Glutamatergic neuron (in vitro differentiated cells): ENCODE measurements at places on chromosomes 2 and 18.

DNA sequence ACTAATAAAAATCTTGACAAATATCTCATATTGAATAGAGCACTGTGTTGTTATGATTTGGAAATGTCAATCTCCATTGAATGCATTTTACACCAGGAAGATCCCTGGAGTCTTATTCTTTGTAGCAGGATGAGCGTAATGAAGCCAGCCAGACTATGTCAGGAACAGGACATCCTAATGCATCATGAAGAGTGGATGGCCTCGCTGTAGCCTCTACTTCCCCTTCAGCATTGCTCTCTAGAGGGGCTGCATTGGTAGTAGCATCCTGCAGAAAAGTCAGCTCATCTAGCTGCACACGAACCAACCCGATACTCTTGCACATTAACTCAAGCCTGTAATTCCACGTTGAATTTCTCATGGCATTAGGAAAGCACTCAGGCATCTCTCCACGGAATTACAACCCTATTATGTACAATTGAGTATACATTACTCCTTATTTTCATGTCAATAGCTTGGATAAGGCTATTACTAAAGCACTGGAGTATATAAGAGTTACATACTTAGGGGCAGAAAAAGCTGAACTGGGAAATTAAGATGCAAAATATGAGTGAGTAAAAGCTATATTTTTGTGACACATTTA lies 76.1 kb downstream of the CMPK2 start:
- H3K27me3 ChIP-seq, result no peaks in the 10 kb centered on the region
- DNase-seq, result no peak
- H3K4me1 ChIP-seq, result peaks cover 5% of the 10 kb centered on the region
- no peak overlapping the region for H3K4me3 ChIP-seq
- H3K36me3 ChIP-seq, result no peaks in the 10 kb centered on the region
- H3K27ac ChIP-seq, result no peak overlapping the region

DNA sequence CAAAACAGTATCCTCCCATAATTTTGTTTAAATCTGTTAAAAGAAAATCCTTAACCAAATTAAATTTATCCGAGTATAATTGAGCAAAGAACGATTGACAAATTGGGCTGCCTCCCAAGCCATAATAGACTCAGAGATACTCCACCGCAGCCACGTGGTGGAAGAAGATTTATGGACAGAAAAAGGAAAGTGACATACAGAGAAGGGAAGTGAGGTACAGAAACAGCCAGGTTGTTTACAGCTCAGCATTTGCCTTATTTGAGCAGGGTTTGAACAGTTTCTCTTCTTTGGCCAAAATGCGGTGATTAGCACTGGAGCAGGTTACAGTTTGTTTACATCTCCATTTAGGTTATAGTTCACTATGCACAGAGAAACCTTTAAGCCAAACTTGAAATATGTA lies 60.8 kb downstream of the KYNU start:
- no peaks in the 10 kb centered on the region for H3K36me3 ChIP-seq
- H3K4me1 ChIP-seq, result no peaks in the 10 kb centered on the region
- H3K27me3 ChIP-seq, result no peaks in the 10 kb centered on the region
- DNase-seq, result no peak
- H3K27ac ChIP-seq, result no peak overlapping the region
- no peak overlapping the region for H3K4me3 ChIP-seq

GRCh38 chr2:11326677-11327211 lies 17.7 kb downstream of the ROCK2 start:
- no peaks in the 10 kb centered on the region for H3K4me1 ChIP-seq
- no peaks in the 10 kb centered on the region for H3K27me3 ChIP-seq

DNA sequence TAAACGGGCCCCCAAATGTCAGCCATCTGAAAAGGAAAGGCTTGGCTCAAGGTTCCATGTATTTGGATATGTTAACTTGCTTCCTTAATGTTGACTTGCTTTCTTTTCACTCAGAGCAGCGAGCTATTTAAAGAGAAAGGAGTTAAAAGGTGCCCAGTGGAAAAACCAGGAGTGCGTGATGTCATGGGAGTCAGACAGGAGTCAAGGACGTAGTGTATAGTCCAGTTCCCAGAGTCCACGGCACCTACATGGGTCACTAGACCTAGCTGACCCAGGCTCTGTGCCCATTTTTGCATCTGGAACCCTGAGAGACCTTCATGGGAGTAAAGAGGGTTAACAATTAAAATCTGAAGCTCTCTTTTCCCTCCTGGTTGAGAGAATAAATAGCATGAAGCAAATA lies 19.8 kb downstream of the SLC3A1 start:
- H3K4me3 ChIP-seq, result no peak overlapping the region
- no peak overlapping the region for H3K27ac ChIP-seq
- H3K36me3 ChIP-seq, result no peaks in the 10 kb centered on the region
- no peak for DNase-seq
- H3K27me3 ChIP-seq, result no peaks in the 10 kb centered on the region
- H3K4me1 ChIP-seq, result no peaks in the 10 kb centered on the region

- peak overlapping the region; percentile 93 for H3K27ac ChIP-seq
- peak overlapping the region; percentile 87 for H3K4me3 ChIP-seq
- DNase-seq, result no peak
These were observed 1.1 kb downstream of the HNRNPLL start for GRCh38 chr2:38601463-38602135.

DNA sequence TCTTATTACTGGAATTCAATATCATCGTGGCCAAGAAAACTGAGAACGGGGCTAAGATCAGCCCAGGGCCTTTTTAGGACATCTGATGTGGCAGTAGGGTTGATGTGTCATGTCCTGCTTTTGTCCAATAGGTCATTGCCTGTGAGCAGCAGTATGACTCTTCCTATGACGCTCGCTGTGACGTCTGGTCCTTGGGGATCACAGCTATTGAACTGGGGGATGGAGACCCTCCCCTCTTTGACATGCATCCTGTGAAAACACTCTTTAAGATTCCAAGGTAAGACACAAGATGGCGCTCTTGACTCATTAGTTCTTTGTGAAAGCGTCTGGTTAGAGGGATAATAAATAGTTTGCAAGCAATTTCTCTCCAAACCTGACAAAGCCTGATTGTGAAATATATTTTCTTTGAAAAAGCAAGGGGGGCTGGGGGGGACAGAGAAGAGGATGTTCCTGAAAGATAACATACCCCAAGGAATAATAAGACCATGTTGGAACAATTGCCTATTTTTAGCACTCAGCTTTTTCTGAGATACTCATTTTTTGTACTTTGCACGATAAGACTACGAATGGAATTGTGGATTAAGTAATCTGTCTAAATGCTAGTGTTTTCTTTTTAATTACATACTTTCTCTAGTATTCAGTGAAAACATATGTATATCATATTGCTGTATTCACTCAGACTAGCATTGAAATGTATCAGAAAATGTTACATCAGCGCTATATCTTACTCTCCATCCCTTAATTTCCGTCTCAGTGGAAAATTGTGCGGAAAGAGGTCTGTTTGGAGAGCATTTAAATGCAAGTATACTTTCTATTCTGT lies 58.1 kb downstream of the MYO3B start:
- DNase-seq, result peak; percentile 86
- peaks cover 9% of the 10 kb centered on the region for H3K4me1 ChIP-seq
- H3K36me3 ChIP-seq, result no peaks in the 10 kb centered on the region
- H3K27ac ChIP-seq, result peak overlapping the region; percentile 18
- H3K4me3 ChIP-seq, result no peak overlapping the region
- H3K27me3 ChIP-seq, result no peaks in the 10 kb centered on the region

GRCh38 chr18:20971886-20972267 lies 139.7 kb downstream of the ROCK1 start:
- no peaks in the 10 kb centered on the region for H3K36me3 ChIP-seq
- peaks cover 2% of the 10 kb centered on the region for H3K27me3 ChIP-seq
- no peak overlapping the region for H3K4me3 ChIP-seq
- no peak overlapping the region for H3K27ac ChIP-seq
- H3K4me1 ChIP-seq, result peaks cover 3% of the 10 kb centered on the region
- DNase-seq, result no peak

DNA sequence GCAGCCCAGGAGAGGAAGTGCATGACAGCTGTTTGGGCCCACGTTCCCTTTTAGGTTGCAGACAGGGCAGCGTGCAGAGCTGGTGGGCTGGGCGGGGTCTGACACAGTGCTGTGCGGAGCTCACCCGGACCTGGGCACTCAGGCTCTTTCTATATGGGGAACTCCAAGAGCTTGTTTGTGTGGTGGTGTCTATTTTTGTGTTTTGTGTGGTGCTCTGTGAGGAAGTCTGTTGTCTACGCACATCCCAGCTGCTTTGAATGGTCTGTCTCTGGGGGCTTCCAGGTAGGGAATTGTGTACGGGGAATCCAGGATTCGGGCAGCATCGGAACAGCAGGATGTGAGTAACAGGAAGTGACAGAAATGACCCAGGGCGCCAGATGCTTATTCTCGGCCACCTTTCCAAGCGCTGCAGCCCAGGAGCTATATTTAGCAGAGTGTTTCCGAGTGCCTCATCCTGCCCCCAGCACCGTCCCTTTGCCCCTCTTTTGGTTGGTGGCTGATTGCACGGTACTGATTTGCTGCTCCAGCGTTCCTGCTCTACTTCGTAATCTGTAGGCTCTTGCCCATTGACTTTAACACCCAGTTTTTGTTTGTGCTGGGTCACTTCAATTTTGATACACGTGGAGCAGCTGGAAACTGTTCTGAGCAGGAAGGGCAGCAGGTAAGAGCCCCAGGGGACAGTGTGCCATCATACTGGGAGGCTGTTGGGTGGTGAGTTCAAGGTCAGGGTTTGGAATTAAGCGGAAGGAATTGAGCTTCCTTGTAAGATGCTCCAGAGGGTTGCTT lies 64.7 kb downstream of the DGKD start:
- peak overlapping the region; percentile 8 for H3K27ac ChIP-seq
- no peaks in the 10 kb centered on the region for H3K36me3 ChIP-seq
- H3K4me1 ChIP-seq, result peaks cover 17% of the 10 kb centered on the region
- no peak overlapping the region for H3K4me3 ChIP-seq

GRCh38 chr18:59646963-59647307 lies 50.3 kb downstream of the CCBE1 start:
- H3K27ac ChIP-seq, result no peak overlapping the region
- H3K4me1 ChIP-seq, result peaks cover 10% of the 10 kb centered on the region
- peaks cover 3% of the 10 kb centered on the region for H3K27me3 ChIP-seq
- DNase-seq, result no peak
